ENCODE measurements at places on chromosomes 12 and 14. TPM values are rescaled to one million over a fixed set of nuclear protein-coding genes. Genes with fewer than 3 reads are reported as not detected.

- no peak overlapping the region for H3K27ac ChIP-seq
- H3K27me3 ChIP-seq = no peaks in the 10 kb centered on the region
- peaks cover 30% of the 10 kb centered on the region for H3K4me1 ChIP-seq
Observed at GRCh38 chr12:120847392-120847791, 56.8 kb downstream of the SPPL3 start.

- no peak overlapping the region for H3K27ac ChIP-seq
- DNase-seq = no peak
- no peaks in the 10 kb centered on the region for H3K36me3 ChIP-seq
- H3K27me3 ChIP-seq = no peaks in the 10 kb centered on the region
- no peaks in the 10 kb centered on the region for H3K4me1 ChIP-seq
- H3K4me3 ChIP-seq = no peak overlapping the region
Observed at GRCh38 chr12:10663869-10664268, 10.0 kb downstream of the STYK1 start.

Gene UNG
- 63.0 TPM for total RNA-seq

GRCh38 chr12:108967869-108968540 lies 52.9 kb downstream of the SVOP start:
- H3K36me3 ChIP-seq = no peaks in the 10 kb centered on the region
- H3K4me3 ChIP-seq = no peak overlapping the region
- DNase-seq = no peak
- no peak overlapping the region for H3K27ac ChIP-seq
- peaks cover 4% of the 10 kb centered on the region for H3K4me1 ChIP-seq

- peaks cover 1% of the 10 kb centered on the region for H3K36me3 ChIP-seq
- peak overlapping the region; percentile 26 for H3K27ac ChIP-seq
- peaks cover 15% of the 10 kb centered on the region for H3K4me1 ChIP-seq
- H3K27me3 ChIP-seq = peaks cover 4% of the 10 kb centered on the region
- H3K4me3 ChIP-seq = no peak overlapping the region
Observed at GRCh38 chr12:6180268-6181051, 19.7 kb upstream of the CD9 start.
